ENCODE measurements at places on chromosomes 3 and 15. TPM values are rescaled to one million over a fixed set of nuclear protein-coding genes. Genes with fewer than 3 reads are reported as not detected.

The SLC9C1 gene
- total RNA-seq = 0.16 TPM

The C2CD4B gene
- 3.4 TPM for total RNA-seq

The SCAANT1 gene
- total RNA-seq = not detected

The SPTSSB gene
- not detected for total RNA-seq

The TMEM212 gene
- not detected for total RNA-seq

The APOD gene
- total RNA-seq = 45.9 TPM

The FAIM gene
- 6.0 TPM for total RNA-seq

The GPR15 gene
- not detected for total RNA-seq

The ECE2 gene
- total RNA-seq = not detected

The MST1R gene
- not detected for total RNA-seq

The MRAS gene
- total RNA-seq = 20.4 TPM

The CMTM7 gene
- 24.6 TPM for total RNA-seq

The ABCC5 gene
- total RNA-seq = 12.1 TPM

The SLC49A4 gene
- total RNA-seq = 9.9 TPM

The ZNF445 gene
- total RNA-seq = 2.5 TPM

The P3H2 gene
- total RNA-seq = 13.9 TPM

The LRRIQ4 gene
- total RNA-seq = not detected

The SCN5A gene
- 0.16 TPM for total RNA-seq

The NR1I2 gene
- not detected for total RNA-seq

The SLC38A3 gene
- not detected for total RNA-seq

The TRPM1 gene
- total RNA-seq = not detected

The OPA1 gene
- 33.5 TPM for total RNA-seq

The SAXO2 gene
- not detected for total RNA-seq

The UROC1 gene
- not detected for total RNA-seq

The VIPR1 gene
- total RNA-seq = 8.5 TPM

The TMEM40 gene
- total RNA-seq = not detected

The GOLGA8S gene
- total RNA-seq = not detected

The GLCE gene
- 40.5 TPM for total RNA-seq

The ISLR2 gene
- not detected for total RNA-seq

The ATP8B4 gene
- 0.49 TPM for total RNA-seq

The PRSS50 gene
- total RNA-seq = not detected

The CD200R1 gene
- total RNA-seq = not detected

The LSMEM2 gene
- total RNA-seq = not detected

The STRA6 gene
- total RNA-seq = 0.16 TPM

The DNAH12 gene
- total RNA-seq = not detected

The FBLN2 gene
- total RNA-seq = 485 TPM

The GOLGA8J gene
- not detected for total RNA-seq

The FSIP1 gene
- 0.97 TPM for total RNA-seq

The MEIS2 gene
- total RNA-seq = 59.9 TPM

The LDHAL6B gene
- not detected for total RNA-seq

The SLC2A2 gene
- total RNA-seq = not detected

The GTF2A2 gene
- total RNA-seq = 26.6 TPM

The PPP1R14D gene
- total RNA-seq = not detected

The THAP10 gene
- total RNA-seq = 2.1 TPM

The THBS1 gene
- 3,340 TPM for total RNA-seq

The ZNF502 gene
- 3.6 TPM for total RNA-seq

The GJD2 gene
- not detected for total RNA-seq

The CAMP gene
- 4.4 TPM for total RNA-seq

The CCDC39 gene
- total RNA-seq = not detected

The P2RY12 gene
- not detected for total RNA-seq

The ALDH1A2 gene
- 38.3 TPM for total RNA-seq

The DUOXA2 gene
- total RNA-seq = not detected

The TM4SF18 gene
- total RNA-seq = 0.36 TPM

The TMEM207 gene
- not detected for total RNA-seq

The CYP1A2 gene
- total RNA-seq = not detected

The TRIM42 gene
- not detected for total RNA-seq
